Activated CD8-positive, alpha-beta memory T cell treated with anti-CD3 and anti-CD28 coated beads for 48 hours (primary cell): ENCODE measurements at places on chromosomes 1 and 21.

DNA sequence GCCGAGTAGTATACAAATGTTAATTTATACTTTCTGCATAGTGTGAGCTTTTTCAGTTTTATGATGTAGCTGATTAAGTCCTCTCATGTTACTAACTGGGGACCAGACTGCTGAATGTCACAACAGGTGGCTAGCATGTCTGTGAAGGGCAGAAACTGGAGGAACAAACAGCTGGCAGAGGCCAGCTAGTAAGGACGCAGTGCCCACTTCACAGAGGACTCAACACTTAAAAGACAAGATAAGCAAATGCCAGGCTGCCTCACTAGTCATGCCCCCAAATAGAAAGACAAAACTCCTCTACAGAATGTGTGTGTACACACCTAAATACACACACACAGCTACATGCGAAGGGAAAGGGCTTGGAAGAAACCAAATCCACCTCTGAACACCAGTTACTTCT, 73.8 kb upstream of the ZNF678 start:
- no peak for DNase-seq

GRCh38 chr1:227318016-227318852, at the start of gene CDC42BPA:
CDC42BPA (minus strand) TSS chr1:227318492; CDS start chr1:227317182, 1,310 bp downstream.
- DNase-seq = peak; percentile 8

DNA sequence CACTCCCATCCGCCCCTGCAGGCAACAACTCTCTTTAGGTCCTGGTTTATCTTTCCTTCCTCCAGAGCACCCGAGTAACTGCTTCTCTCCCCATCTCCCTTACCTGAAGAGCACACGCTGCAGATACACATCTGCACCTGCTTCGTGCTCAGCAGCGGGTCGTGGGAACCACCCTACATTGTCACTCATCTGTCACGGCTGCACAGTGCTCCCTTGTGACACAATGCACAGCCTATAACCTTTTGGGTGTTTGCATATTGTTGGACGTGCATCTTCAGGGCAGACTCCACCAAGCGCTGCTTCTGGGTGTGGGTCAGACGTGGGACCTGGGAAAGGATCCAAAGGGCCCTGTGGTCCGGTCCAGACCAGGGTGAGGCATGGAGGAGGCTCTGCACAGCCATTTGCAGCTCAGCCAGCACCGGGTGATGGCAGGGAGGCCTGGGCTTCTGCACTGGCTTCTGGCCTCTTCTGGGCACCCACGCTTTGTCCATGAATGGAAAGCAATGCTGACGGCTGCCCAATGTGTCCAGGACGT, 42.5 kb downstream of the WDR4 start:
- no peak for DNase-seq

DNA sequence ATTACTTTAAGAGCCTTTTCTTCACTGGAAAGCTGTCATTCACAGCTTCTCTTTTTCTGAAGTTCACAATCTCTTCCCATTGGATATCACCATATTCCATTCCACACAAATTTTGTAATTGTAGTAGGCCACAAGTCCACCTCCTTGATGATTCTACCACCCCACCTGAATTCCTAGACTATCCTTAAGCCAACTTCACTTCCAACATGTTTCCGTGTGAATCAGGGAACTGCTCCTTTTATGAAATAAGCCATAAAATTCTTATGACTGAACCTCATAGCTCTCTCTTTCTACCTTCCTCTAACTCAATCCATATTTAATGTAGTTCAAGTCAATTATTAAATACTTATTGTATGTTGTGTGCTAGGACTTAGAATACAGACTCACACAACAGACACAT, 16.6 kb upstream of the ZRANB2 start:
- DNase-seq = no peak

- DNase-seq = no peak
These were observed 105.3 kb downstream of the CACNA1E start for GRCh38 chr1:181588631-181589030.

DNA sequence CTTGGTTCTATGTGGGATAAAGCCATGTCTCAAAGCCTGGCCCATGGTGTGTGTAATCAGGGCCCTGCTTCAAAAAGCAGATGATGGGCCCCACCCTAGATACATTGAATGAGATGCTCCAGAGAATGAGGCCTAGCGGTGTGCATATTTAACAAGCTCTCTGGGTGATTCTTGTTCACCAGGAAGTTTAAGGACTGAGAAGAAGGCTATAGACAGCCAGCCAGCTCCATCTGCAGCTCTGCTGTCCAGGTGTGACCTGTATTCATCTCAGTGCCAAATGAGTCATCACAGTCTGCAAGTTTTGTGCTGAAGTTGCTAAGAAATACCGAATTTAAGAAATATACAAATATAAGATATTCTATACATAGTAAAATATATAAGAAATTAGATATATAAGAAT, 182.0 kb upstream of the RUNX1 start:
- no peak for DNase-seq

DNA sequence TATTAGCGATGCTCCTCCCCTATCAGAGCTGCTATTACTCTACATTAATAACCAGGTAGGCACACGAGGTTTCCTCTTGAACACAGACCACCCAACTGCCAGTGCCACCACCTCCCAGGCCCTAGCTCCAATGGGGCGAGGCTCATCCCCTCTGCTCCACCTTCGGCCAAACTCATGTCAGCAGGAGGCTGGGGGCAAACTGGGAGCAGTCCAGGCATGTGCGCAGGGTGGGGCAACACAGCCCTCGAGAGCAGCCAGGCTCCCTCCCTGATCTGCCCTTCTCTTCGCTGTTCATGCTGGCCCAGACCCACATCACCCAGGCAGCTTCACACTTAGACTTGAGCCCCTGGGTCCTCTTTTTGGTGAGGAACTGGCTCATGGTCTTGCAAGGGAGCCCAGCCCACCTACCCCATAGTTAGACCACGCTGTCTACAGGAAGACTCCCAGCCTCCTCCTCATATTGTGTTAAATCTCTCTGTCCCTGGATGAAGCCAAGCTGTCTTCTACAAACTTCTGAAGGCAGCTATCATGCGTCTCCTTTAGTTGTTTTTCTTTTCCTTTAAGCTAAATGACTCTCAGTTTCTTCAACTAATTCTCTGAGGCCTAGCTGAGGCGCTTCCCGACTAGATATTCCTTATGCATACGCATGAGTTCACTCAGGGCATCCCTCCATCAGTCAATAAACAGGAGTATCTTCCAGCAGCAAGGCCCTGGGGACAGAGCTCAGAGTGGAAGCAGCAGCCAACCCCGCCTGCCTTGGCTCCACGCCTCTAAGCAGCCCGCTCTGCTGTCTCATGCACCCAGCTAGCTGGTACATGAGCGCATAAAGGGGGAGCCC, 12.0 kb downstream of the TMEM9 start:
- no peak for DNase-seq

DNA sequence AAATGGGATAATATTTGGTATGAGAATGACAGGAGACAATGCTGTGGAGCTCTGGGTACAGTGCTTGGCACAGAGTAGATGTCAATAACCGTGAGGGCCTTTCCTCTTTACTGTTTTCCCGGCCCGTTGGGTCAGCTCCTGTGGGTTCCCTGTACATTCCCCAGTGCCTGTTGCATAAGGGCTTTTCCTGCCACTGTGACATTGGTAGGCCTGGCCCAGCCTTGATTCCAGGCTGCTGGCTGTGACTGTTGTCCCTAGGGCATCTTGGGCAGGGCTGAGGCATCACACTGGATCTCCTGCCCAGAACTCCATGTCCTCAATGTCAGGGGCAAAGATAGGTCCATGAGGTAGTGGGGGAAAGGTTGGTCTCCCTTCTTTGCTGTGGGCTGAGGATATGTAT, 25.8 kb upstream of the MYCL start:
- DNase-seq = no peak

GRCh38 chr1:198096390-198096789, 60.4 kb upstream of the NEK7 start:
- DNase-seq = no peak

- no peak for DNase-seq
These were observed 27.5 kb upstream of the RASAL2 start for GRCh38 chr1:178066296-178066907.

GRCh38 chr21:44954281-44954771, 14.5 kb downstream of the SLX9 start:
- no peak for DNase-seq

DNA sequence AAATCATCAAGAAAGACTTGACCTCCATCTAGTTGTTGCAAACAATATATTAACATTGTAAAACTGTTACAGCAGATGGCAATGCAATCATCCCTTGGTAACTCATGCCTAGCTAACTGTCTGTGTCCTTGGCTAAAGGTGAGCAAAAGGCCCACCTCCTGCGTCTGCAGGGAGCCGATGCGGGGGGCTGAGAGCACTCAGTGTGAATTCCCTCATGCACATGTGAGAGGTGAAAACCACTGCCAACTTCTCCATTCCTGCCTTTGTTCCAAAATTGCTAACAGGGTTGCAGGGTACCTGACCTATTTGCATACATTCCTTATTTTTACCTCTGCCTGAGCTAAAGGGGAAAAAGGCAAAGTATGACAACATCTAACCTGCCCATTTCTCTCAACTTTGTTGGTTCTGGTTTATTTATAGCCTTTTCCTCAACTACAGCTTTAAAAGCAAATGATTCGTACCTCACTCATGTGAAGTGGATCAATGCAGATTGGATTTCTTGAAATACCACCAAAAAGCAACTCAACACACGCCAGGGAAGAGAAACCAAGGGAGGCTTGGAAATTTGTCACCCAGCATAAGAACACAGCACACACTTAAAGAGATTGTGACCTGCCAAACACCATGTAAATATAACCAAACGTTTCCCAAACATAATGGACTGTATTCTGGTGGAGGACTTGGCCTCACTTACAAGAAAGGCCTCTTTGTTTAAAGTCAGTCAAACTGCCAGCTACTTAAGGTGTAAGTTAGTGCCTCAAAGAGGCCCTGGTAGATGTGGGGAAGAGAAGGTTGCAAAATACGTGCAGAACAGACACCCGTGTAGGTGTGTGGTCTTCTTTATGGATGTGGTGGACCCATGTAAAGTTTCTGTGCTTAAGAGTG, 651.0 kb downstream of the SMYD3 start:
- no peak for DNase-seq

DNA sequence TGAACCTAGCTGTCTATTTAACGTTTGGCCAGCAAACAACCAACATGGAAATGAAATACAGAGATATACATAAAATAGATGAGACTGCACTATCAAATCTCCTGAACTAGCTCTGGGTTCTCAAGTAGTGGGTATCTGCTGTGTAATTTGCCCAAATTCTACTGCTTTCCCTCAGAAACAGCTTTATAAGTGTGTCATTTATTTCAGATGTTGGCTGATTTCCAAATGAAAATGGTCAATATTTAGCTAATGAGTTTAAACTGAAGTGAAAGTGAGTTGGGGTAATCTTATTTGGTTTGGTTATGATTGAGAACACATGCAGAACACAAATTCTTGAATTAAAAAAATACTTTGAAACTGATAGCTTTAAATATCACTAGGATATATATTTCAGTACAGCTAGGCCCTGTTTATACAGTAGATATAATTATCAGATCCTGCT, 601.7 kb upstream of the CXADR start:
- no peak for DNase-seq

- no peak for DNase-seq
These were observed 7.9 kb downstream of the CSTB start for GRCh38 chr21:43767984-43768867.

GRCh38 chr21:35658242-35658641, 402.1 kb downstream of the SETD4 start:
- no peak for DNase-seq

GRCh38 chr1:159469921-159470533, 30.5 kb downstream of the OR10J1 start:
- no peak for DNase-seq

DNA sequence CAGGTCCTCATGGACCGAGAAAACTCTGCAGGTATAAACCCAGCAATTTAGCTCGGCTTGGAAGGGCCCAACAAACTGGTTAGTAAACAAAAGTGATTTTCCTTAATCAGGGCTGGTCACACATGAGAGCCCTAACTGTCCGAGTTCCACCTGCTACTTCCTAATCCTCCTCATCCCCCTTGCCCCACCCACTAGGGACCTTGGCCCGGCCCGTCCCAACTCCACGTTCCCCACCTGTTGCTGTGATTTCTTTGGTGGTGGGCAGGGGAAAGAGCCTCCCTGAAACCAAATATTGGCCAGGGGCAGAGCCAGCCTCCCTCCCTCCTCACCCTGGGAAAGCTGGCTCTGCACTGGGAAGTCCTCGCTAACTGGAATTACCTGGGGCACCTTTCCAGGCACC, 304.2 kb upstream of the PROX1 start:
- DNase-seq = no peak

- DNase-seq = no peak
These were observed 13.5 kb downstream of the STPG1 start for GRCh38 chr1:24400065-24400464.

GRCh38 chr1:68162761-68163160, 69.6 kb downstream of the WLS start:
- DNase-seq = no peak

GRCh38 chr1:91803123-91803522, 82.8 kb downstream of the TGFBR3 start:
- DNase-seq = no peak

- no peak for DNase-seq
These were observed 7.3 kb upstream of the IL10 start for GRCh38 chr1:206779638-206780037.

DNA sequence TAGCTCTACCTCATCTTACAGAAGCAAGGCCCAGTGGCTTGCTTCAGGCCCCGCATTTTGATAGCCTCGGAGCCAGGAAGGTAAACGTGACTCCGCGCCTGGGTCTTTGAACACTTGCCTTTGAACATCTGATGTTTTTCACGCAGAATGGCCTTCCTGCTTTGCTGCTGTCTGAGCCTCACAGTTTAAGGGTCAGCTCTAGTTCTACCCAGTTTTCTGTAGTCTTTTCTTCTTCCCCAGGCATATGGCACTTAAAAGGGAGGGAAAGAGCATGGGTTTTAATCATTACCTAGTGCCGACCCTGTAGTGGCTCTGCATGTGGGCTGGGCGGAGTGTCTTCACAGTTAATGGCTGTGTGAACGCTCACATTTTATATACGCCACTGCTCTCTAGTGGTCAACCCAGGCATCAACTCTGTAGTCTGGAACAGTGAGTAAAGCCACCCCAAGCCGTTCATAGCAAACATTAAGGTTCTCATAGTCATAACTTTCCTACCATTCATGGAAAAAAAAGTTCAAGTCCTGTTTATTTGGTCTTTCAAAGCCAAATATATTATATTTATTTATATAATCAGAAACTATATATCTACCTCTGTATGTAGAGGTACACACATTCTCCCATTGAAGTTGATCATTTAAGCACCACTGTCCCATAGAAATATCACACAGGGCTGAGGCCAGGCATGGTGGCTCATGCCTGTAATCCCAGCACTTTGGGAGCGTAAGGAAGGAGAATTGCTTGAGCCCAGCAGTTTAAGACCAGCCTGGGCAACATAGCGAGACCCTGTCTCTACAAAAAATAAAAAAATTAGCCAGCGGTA, 78.1 kb downstream of the IER5 start:
- DNase-seq = no peak

- no peak for DNase-seq
These were observed 12.2 kb downstream of the AMY1C start for GRCh38 chr1:103761896-103762295.

DNA sequence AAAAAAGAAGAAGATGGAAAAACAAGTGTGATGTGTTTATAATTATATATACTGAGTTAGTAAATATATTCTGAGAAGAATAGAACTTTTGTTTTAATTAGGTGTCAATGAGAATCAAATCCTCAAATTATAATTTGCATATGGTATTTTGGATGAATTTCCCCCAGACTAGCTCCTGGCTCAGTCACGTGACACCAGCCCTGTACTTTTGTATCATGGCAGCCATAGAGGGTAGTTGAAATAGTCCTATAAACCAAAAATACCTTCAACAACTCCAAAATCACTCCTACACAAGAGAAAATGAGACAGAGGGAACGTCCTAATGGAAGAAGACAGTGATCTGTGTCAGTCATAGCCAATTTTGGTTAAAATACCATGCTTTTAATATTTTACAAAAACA, 9.0 kb upstream of the S1PR1 start:
- DNase-seq = no peak

- no peak for DNase-seq
These were observed 35.5 kb downstream of the KCNK2 start for GRCh38 chr1:215118081-215118480.
